Epithelial cell of esophagus (primary cell): ENCODE measurements at places on chromosomes 12 and 14.

GRCh38 chr12:88062474-88062873 is 33.3 kb upstream of the C12orf50 start:
- no peak for DNase-seq

DNA sequence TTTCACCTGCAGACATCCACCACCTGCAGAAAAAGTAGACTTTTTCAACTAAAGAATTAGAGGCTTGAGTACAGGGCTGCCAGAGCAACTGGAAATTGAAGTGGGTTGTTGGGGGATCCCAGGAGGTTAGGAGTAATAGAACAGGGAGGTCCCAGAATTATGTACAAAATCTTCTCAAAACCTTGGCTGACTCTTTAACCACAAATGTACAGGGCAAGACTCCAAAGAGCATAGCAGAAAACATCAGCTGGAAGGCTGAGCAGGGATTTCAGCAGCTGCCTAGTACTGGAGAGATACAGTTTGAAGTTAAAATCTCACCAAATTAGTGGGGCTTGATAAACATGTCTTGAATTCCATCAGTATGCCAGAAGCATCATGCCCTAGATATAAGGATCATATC is 191.6 kb downstream of the CRADD start:
- no peak for DNase-seq

DNA sequence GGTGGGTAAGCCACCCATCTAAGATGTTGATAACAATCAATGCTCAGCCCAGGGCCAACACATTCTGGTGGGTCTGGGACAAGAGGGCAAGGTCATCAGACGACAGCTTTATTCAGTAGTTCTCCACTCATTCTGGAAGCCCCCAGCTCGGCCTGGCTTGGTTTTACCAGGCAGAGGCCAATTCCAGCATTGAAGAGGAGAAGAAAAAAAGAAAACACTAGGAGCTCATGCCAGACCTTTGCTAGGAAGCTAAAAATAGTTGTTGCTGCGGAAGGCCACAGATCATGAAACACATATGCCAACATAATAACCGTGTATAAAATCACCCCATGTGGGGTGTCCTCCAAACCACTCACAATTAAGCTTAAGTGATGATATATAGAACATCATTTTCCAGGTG is 44.4 kb downstream of the CCDC60 start:
- DNase-seq = no peak

- no peak for DNase-seq
Measured at GRCh38 chr12:123829561-123829960, 67.5 kb downstream of the DNAH10 start.

DNA sequence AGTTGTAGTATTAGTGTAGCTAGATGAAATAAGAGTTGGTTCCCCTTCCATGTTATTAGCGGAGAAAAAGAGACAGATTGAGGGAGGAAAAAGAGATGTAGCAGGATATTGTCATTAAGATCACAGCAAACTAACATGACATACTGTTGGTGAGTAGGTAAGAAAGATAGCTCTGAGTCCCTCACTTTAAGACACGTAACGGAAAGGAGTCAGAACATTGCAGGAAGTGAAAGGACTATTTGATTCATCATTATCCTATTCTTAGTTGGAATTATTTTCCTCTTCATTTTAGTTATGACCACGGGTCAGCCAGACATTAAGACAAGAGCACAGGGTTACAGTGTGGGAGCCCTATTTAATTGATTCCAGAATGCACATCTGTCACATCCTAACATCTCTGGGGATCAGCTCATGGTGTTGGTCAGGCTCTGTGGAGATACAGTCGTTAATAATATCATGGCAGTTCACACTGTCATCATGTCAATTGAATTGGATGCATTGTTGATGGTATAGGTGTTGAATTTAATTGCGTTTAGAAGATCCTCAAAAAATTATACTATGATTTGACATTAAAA is 55.0 kb downstream of the TMX1 start:
- DNase-seq = no peak

GRCh38 chr12:44876544-44877410 is 662 bp upstream of the NELL2 start:
- peak; percentile 40 for DNase-seq

DNA sequence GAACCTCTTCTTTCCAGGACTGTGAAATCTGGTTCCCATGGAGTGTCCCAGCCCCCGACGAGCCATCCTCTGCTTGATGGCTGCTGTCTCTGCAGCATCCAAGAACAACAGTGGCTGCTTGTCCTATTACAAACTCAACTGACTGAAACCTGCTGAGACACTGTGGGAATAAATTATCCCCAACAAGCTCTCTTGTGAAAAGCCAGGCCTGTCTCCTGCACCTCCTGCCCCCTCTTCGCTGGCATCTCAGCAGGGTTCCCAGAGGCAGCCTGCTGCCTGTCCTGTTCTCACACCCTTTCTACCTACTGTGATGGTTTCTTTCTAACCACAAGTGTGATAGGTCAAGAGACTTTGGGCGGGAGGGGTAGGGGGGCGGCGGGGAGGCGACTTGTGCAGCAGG is 180.2 kb downstream of the TSPAN9 start:
- DNase-seq = no peak

- peak; percentile 74 for DNase-seq
Measured at GRCh38 chr14:89973234-89973823, 17.6 kb downstream of the TDP1 start.

DNA sequence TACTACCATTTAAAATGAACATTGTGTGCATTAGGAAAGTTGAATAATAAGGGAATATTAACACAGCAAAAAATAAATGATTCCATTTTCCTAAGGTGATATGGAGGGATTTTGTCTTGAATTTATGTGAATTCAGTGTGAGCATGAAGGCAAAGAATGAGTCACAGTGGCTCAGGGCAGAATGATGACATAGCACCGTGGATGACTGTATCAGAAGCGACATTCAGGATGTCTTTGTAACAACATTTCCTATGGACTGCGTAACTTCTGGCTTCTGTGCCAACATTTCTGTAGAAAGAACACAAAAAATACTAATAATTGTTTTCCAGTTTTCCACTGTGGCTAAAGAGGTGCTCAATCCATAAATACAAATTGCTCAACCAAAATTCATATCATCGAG is 54.6 kb downstream of the TTC8 start:
- DNase-seq = peak; percentile 92

- DNase-seq = peak; percentile 38
Measured at GRCh38 chr12:43338848-43339526, 213.0 kb downstream of the ADAMTS20 start.

GRCh38 chr14:23177181-23177580 is 6.3 kb downstream of the SLC7A8 start:
- no peak for DNase-seq

GRCh38 chr12:11727133-11727664 is 77.7 kb downstream of the ETV6 start:
- DNase-seq = no peak

GRCh38 chr14:91575469-91576208 is 65.5 kb upstream of the PPP4R3A start:
- no peak for DNase-seq

GRCh38 chr12:102824218-102824835 is 92.7 kb downstream of the PAH start:
- DNase-seq = peak; percentile 47
